Aorta (tissue), 5 donors: ENCODE measurements at places on chromosomes 1 and 21. TPM values are rescaled to one million over a fixed set of nuclear protein-coding genes. Genes with fewer than 3 reads are reported as not detected.

The FAAH gene
- 7.3 TPM for total RNA-seq

The CERS2 gene
- 140 TPM for total RNA-seq

The MAN1A2 gene
- 47.7 TPM for total RNA-seq

The MIS18A gene
- total RNA-seq = 4.6 TPM

The ACKR1 gene
- 153 TPM for total RNA-seq
